Muscle of back (tissue), 13 donors: ENCODE measurements at places on chromosomes 12 and 14. TPM values are rescaled to one million over a fixed set of nuclear protein-coding genes. Genes with fewer than 3 reads are reported as not detected.

SPX gene
- 39.1 TPM for polyA plus RNA-seq

ADAMTS20 gene
- 0.08 TPM for polyA plus RNA-seq

TMBIM4 gene
- polyA plus RNA-seq, result 92.3 TPM

SLC7A8 gene
- polyA plus RNA-seq, result 5.3 TPM

KLHDC1 gene
- 6.8 TPM for polyA plus RNA-seq

GLT8D2 gene
- 65.1 TPM for polyA plus RNA-seq

RGS6 gene
- 7.8 TPM for polyA plus RNA-seq

ZNF385A gene
- polyA plus RNA-seq, result 17.2 TPM

LRRK2 gene
- polyA plus RNA-seq, result 3.3 TPM

TMEM106C gene
- polyA plus RNA-seq, result 57.3 TPM

PMCH gene
- 0.49 TPM for polyA plus RNA-seq

CLEC4D gene
- polyA plus RNA-seq, result not detected

TMTC1 gene
- 35.6 TPM for polyA plus RNA-seq

ENDOU gene
- polyA plus RNA-seq, result 0.46 TPM

ACOT2 gene
- 29.3 TPM for polyA plus RNA-seq

TMEM63C gene
- polyA plus RNA-seq, result 0.64 TPM

KRT2 gene
- not detected for polyA plus RNA-seq

PDZRN4 gene
- 2.9 TPM for polyA plus RNA-seq

TBX5 gene
- 0.36 TPM for polyA plus RNA-seq

SERPINA12 gene
- polyA plus RNA-seq, result not detected

ZBTB39 gene
- 5.8 TPM for polyA plus RNA-seq

SDR9C7 gene
- polyA plus RNA-seq, result 0.77 TPM

MYRFL gene
- polyA plus RNA-seq, result 0.43 TPM

MYH6 gene
- polyA plus RNA-seq, result 2.1 TPM

CCDC196 gene
- polyA plus RNA-seq, result not detected

WIF1 gene
- polyA plus RNA-seq, result 20.7 TPM

FGF23 gene
- 0.09 TPM for polyA plus RNA-seq

OR4K17 gene
- not detected for polyA plus RNA-seq

NOS1 gene
- polyA plus RNA-seq, result 0.40 TPM

NANOG gene
- 0.12 TPM for polyA plus RNA-seq

IAPP gene
- polyA plus RNA-seq, result not detected

LRRIQ1 gene
- polyA plus RNA-seq, result 0.74 TPM

ETFBKMT gene
- 2.7 TPM for polyA plus RNA-seq

KRT78 gene
- not detected for polyA plus RNA-seq

DNAH10 gene
- polyA plus RNA-seq, result 1.6 TPM
